ENCODE measurements at places on chromosomes 7 and 10. TPM values are rescaled to one million over a fixed set of nuclear protein-coding genes. Genes with fewer than 3 reads are reported as not detected.

Gene FAM25A
- 25.8 TPM for total RNA-seq

Gene ZNF37A
- 16.5 TPM for total RNA-seq

Gene AGR3
- total RNA-seq, result 4.9 TPM

Gene MMD2
- total RNA-seq, result not detected

Gene HDAC9
- 56.2 TPM for total RNA-seq

Gene GNG11
- total RNA-seq, result 31.6 TPM

Gene CLCN1
- total RNA-seq, result 3.1 TPM

Gene ZDHHC16
- total RNA-seq, result 35.9 TPM

Gene TAF3
- 3.0 TPM for total RNA-seq

Gene MRM2
- total RNA-seq, result 16.6 TPM

Gene KEL
- 1.6 TPM for total RNA-seq

Gene ITPRID1
- total RNA-seq, result 0.92 TPM

Gene ZMYND11
- 71.4 TPM for total RNA-seq

Gene HTR5A
- not detected for total RNA-seq

Gene HOXA13
- not detected for total RNA-seq

Gene ASZ1
- not detected for total RNA-seq

Gene UPK3B
- total RNA-seq, result 2.2 TPM

Gene OGDHL
- total RNA-seq, result 1.4 TPM

Gene VWDE
- total RNA-seq, result 3.1 TPM

Gene SPDYE5
- not detected for total RNA-seq

Gene GPR158
- 0.10 TPM for total RNA-seq

Gene FIGNL1
- 19.5 TPM for total RNA-seq

Gene UFSP1
- total RNA-seq, result 2.7 TPM

Gene CYP2C18
- 8.4 TPM for total RNA-seq

Gene TFR2
- total RNA-seq, result 1.3 TPM

Gene ARHGEF35
- total RNA-seq, result 4.2 TPM

Gene STAMBPL1
- total RNA-seq, result 17.2 TPM

Gene IDI2
- not detected for total RNA-seq

Gene COL13A1
- 4.6 TPM for total RNA-seq

Gene RBP4
- 2.8 TPM for total RNA-seq

Gene TLX1
- total RNA-seq, result 1.3 TPM

Gene PPP1R9A
- 156 TPM for total RNA-seq

Gene CRTAC1
- total RNA-seq, result 2.6 TPM

Gene TMEM26
- 7.4 TPM for total RNA-seq

Gene GPR26
- 0.10 TPM for total RNA-seq

Gene SPDYE8
- not detected for total RNA-seq

Gene ERVW-1
- not detected for total RNA-seq

Gene AOAH
- 3.4 TPM for total RNA-seq

Gene ST8SIA6
- 2.9 TPM for total RNA-seq
